Esophagus muscularis mucosa (tissue), 4 donors: ENCODE measurements at places on chromosomes 4 and X. TPM values are rescaled to one million over a fixed set of nuclear protein-coding genes. Genes with fewer than 3 reads are reported as not detected.

GRCh38 chr4:102560571-102561341, 59.6 kb downstream of the NFKB1 start:
- H3K27ac ChIP-seq: peak overlapping the region; percentile 49
- H3K36me3 ChIP-seq: peaks cover 5% of the 10 kb centered on the region
- no peaks in the 10 kb centered on the region for H3K27me3 ChIP-seq
- DNase-seq: no peak
- H3K4me3 ChIP-seq: no peak overlapping the region

DNA sequence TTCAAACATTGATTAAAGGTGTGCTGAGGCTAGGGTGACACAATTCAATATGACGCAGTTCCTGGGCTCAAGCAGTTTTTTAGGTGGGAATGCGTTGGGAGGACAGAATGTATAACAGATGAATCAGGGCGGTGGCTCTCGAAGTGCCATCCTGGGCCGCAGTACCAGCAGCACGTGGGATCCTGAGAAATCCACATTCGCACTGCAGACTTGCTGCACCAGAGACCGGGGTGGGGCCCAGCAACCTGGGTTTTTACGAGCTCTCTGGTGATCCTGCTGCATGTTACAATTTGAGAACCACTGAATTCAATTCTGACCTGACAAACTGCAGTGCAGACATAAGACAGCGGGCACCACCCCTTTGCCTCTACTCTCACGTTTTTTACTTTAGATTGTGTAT, 30.4 kb downstream of the FAM149A start:
- peak; percentile 37 for DNase-seq
- peaks cover 6% of the 10 kb centered on the region for H3K4me1 ChIP-seq
- H3K27ac ChIP-seq: no peak overlapping the region
- H3K36me3 ChIP-seq: no peaks in the 10 kb centered on the region
- no peak overlapping the region for H3K4me3 ChIP-seq

DNA sequence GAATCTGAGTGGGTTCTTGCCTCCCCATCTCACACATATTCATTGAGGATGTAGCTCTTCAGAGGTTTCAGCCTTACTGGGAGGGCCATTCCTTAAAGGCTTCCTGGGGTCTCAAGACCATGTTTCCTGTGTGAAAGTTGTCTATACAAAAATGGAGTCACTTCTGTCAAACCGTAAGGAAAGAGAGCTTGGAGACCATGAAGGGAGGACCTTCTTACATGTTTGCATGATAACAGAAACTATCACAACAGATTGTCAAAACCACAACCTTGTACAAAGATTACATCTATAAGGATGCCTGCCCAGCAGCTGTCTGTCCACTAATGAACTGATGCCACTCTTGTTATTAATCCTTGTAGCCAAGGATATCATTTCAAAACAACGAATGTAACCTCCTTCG, 139.3 kb downstream of the PDE5A start:
- H3K27me3 ChIP-seq: no peaks in the 10 kb centered on the region
- no peak overlapping the region for H3K4me3 ChIP-seq
- H3K4me1 ChIP-seq: no peaks in the 10 kb centered on the region

DNA sequence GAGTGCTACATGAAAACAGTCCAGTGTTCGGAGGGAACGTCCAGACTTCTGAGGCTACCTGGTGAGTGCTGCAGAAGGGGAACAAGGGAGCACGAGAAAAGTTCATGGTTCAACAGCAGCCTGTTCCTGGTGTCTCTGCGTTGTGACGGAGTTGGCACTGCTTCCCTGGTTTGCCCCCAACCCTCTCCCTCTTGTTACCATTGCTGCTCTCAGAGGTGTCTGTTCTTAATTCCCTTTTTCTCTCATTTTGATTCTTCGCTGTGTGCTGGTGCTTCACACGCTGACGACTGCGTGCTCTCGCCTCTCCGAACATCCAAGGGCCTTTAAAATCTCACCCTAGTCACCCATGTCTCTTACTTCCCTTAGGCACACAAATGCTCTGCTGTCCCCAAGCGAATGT, 1.6 kb upstream of the FAM149A start:
- peak; percentile 60 for DNase-seq
- H3K27me3 ChIP-seq: peaks cover 6% of the 10 kb centered on the region
- H3K4me1 ChIP-seq: peaks cover 39% of the 10 kb centered on the region
- no peaks in the 10 kb centered on the region for H3K36me3 ChIP-seq
- H3K27ac ChIP-seq: no peak overlapping the region
- no peak overlapping the region for H3K4me3 ChIP-seq

DNA sequence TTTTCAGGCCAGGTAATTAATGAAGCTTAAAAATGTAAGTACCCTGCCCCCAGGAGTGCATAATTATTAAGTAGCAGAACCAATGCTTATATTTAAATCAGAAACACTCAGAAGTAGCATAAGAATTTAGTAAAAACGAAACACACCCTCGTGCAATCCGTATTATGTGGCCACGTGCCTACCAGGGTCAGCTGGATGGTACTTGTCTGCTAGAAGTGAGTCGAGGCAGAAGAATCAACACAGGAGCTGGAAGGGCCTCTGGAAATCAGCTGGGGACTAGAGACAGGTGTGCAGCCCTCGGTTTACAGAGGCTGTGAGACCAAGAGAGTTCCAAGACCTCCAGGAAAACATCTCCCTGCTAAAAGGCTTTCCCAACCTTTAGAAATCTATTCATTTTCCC, 559 bp upstream of the FAM47E start:
- H3K4me1 ChIP-seq: peaks cover 15% of the 10 kb centered on the region
- peak overlapping the region; percentile 67 for H3K4me3 ChIP-seq
- H3K36me3 ChIP-seq: no peaks in the 10 kb centered on the region
- no peaks in the 10 kb centered on the region for H3K27me3 ChIP-seq

Gene SLC49A3
- total RNA-seq: 6.6 TPM
